ENCODE measurements at places on chromosomes 7 and 10.

- no peak for DNase-seq
These were observed 402.5 kb downstream of the RPS24 start for GRCh38 chr10:78436222-78436573.

- no peak for DNase-seq
These were observed 2.3 kb upstream of the GIMAP8 start for GRCh38 chr7:150447966-150448788.

- no peak for DNase-seq
These were observed 485 bp downstream of the ALOX5 start for GRCh38 chr10:45374350-45375052.

GRCh38 chr10:64519427-64519826 is 998.2 kb downstream of the REEP3 start:
- DNase-seq: no peak

Measured in stimulated activated CD8-positive, alpha-beta memory T cell treated with anti-CD3 and anti-CD28 coated beads, Interleukin-7, amount 100 ng/mL, for 1 hour (primary cell).